ENCODE measurements at places on chromosomes 1 and 21.

DNA sequence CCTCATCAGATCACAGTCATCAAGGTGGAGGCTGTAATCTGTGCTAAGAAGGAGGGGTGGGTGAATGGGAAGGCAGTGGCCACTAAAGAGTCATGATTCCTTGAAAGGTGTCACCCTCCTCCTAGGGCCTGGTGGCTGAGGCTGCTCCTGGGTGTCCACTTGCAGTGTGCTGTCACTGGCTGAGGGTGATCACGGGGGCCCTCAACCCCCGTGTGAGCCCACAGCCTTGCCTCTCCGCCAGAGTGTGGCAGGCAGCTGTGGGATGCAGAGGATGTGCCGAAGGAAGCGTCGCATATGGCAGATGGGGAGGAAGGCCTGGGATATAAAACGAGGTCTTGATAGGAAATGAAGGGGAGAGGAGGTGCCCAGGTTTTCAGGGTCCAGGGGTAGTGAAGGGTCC is 476.5 kb downstream of the PTPRU start:
- no peak for DNase-seq

GRCh38 chr1:180777072-180777689 is 135.5 kb upstream of the KIAA1614 start:
- no peak for DNase-seq

DNA sequence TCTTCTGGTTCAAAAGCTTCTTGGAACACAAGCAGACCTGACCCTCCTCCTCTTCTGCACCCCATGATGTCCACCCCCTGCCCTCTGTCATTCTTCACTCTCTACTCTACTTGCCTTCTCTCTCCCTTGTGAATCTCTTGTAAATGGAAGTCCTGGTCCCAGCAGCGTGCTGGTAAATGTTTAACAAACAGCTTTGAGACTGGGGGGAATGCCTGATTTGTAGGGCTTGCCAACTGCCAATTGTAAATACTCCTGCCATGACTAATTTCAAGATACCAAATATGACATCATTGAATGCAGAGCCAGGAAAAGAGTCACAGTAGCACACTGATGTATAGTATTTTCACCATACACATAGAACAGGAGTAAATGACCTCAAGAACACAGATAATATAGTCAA is 40.9 kb upstream of the LRRN2 start:
- DNase-seq: no peak

DNA sequence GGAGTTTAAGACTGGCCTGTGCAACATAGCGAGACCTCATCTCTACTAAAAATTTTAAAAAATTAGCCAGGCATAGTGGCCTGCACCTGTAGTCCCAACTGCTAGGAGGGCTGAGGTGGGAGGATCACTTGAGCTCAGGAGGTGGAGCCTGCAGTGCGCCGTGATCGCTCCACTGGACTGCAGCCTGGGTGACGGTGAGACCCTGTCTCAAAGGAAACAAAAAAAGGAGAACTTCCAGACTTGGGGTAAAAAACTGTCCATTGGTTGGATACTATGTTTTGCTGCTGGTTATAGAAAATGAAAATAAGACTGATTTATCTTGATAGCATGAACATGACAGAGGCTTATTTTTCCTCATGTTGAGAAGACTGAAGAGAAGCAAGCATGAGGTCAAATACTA is 79.4 kb downstream of the WDR4 start:
- no peak for DNase-seq

DNA sequence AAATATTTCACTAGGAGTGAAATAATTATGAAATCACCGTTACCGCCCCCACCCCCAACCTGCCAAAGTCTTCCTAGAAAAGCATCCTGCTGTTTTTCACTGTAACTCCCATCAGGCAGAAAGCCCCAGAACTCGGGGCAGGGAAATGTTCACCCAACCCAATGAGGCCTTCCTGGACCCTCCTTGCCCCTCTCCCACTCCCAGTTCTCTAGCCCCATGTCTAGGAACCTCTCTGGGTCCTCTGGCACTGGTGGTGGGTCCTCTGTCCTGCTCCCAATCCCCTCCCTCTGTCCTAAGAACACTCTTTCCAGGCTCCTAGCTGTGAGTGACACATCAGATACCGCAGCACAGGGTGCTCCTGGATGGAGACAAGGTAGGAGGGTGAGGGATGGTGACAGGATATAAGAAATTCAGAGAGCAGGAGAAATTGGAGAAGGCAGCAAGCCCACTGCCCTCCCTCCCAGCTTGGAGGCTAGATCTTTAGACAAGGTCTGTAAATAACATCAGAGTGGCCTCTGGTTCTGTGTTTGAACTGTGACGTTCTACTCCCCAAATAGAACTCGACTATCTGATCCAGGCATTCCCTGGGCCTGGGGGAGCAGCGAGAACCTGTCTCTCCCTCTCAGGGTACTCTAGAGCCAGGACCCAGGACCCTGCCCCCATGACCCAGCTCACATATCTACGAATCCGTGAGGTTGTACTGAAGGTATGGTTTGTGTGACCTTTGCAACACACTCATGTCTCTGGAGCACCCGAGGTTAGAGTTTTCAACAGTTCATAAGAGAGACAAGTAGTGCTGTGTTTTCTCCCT is 23.3 kb upstream of the BTG2 start:
- no peak for DNase-seq

- no peak for DNase-seq
Observed at GRCh38 chr1:241696172-241696814, 44.2 kb downstream of the WDR64 start.

DNA sequence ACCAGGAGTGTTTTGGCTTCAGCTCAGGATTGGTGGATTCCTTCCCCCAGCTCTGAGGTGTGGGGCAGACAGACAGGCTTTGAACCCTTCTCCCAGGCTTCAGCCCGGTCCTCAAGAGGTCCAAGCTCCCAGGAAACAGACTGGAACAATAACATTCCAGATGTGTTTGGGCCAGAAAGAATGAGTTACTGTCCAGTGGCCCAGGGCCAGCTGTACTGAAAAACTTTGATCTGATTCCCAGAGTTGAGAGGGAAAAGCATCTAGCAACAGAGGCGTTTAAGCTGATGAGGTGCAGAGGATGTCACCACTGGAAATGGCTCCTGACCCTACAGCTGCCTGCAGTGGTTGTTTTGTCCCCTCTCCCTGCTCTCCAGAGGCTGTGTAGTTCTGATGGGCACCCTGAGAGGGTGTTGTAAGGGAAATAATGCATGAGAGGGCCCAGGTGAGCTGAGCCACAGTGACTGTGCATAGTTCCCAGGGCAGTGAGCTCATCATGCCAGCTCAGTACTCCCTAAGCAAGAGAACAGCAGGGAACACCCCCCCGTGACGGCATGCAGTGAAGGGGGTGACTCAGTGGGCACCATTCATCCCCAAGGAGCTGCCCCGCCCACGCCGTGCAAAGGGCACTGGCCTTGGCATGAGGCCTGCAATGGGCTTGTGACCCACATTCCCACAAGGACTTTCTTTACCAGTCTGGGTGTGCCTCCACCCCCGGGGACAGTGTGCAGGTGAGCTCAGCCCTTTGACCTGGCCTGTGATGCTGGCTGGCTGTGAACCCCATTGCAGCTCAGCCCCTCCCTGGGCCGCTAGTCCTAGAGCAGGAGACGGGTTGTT is 13.8 kb upstream of the SFN start:
- DNase-seq: no peak

GRCh38 chr1:1291023-1291528 is 10.8 kb downstream of the SCNN1D start:
- DNase-seq: no peak

DNA sequence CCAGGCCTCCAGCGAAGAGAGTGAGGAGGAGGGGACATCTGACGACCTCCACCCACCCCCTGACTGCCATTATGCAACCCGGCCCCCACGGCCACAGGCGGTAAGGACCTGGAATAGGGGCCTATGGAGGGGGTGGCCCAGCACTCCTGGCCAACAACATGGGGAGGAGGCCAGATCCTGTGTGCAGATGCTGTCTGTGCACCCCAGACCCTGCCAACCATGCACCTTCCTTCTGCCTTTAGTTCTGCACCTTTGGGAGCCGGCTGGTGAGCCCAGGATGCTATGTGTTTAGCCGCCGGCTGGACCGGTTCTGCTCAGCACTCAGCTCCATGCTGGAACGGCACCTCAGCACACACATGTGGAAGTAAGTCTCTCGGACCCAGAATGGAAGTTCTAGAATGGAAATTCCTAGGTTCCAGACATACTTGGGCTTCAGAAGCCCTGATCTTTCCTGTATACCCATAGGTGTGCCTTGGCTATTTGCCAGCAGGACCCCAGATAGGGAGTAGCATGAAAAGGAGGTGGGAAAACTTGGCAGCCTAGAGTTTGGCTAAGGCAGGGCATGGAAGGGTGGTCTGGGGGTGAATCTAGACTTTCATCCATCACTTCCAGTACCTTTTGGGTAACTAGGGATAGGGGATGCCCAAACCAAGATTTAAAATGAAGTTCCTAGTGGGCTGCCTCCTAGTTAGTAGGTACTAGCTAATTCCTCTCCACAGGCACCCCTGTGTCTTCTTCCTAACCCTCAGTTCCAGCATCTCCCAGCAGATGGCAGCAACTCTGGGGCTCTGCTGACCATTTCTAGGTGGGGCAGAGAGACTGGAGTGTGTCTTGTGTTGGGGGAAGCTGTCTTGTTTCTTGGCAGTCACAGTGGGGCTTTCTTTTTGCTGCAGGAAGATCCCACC is 3.6 kb upstream of the CYB561D1 start:
- peak; percentile 69 for DNase-seq

- DNase-seq: no peak
Observed at GRCh38 chr1:101220906-101221305, 15.9 kb upstream of the S1PR1 start.

- no peak for DNase-seq
Observed at GRCh38 chr21:43317959-43318358, 109.0 kb downstream of the SIK1 start.

GRCh38 chr1:56644919-56645676 is at the start of gene PRKAA2:
TSS of gene PRKAA2 (plus strand) at chr1:56645314. CDS start at chr1:56645388, 74 bp downstream.
- no peak for DNase-seq

DNA sequence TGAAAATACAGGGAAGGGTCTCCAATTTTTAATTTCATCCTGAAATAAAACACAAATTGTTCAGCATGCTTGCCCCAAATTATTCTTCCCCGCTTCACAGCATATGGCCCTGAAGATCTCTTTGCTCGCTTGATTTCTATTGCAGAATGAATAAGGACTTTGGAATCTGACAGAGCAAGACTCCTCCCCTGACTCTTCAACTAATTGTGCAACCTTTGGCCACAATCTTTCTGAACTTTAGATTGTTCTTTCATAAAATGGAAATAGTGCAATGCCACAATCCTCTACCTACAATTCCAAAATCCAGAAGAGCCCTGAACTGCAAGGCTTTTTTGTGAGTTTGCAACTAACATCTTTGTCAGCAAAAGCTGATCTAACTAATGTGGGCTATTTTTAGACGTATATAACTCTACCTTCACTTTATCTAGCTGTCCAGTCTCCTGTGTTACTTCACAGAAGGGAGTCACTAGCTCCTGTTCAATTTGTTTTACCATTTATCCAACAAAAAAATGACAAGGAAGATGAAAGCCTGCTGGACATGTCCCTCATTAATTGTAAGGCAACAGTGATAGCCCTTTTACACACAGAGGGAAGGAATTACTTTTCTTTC is 13.4 kb downstream of the RNASEL start:
- no peak for DNase-seq

- no peak for DNase-seq
Observed at GRCh38 chr21:45941717-45942546, 39.6 kb upstream of the COL6A1 start.

- DNase-seq: no peak
Observed at GRCh38 chr1:90134175-90134955, 139.5 kb downstream of the ZNF326 start.

DNA sequence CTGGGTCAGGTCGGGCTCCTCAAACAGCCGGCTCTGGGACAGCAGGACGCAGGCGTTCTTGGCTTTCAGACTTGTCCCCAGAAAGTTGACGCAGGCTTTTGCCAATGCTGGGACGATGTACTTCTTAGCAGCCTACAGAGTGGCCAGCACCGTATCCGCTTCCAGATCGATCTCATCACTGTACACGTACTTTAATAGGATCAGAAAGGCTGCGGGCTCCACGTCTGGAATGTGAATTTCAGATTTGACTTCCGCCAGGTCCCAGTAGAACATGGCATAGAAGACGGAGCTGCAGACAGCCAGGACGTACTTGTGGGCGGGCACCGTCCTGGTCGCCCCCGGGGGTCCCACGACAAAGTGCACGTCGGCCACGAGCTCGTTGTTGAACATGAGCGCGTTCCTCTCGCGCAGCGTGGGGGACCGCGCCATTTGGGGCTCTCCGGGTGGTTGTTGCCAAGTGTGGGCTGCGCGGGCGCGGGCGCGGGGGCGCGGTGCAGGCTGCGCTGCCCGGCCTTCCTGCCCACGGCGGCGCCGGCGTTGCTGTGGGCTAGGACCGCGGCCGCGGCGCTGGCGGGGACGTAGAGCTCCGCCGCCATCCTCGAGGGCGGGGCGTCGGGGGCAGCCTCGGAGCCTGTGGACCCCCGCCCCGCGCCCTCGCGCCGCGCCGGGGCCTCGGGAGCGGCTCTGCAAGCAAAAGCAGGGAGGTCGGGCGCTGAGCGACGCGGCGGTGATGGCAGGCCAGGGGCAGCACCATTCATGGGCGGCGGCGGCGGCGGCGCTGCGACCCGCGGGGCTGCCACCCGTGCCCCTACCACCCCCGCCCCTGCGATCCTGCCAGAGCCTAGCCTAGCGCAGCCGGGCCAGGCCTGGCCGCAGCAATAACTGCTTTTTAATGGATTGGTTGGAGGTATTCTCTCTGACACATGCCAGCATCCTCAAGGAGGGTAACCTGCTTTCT is 10.6 kb downstream of the CNR2 start:
- DNase-seq: no peak

Measured in stimulated activated CD4-positive, alpha-beta T cell treated with anti-CD3 and anti-CD28 coated beads, Interleukin-4, amount 100 ng/mL, for 4 hours (primary cell).